ENCODE measurements at places on chromosomes 5 and 9.

DNA sequence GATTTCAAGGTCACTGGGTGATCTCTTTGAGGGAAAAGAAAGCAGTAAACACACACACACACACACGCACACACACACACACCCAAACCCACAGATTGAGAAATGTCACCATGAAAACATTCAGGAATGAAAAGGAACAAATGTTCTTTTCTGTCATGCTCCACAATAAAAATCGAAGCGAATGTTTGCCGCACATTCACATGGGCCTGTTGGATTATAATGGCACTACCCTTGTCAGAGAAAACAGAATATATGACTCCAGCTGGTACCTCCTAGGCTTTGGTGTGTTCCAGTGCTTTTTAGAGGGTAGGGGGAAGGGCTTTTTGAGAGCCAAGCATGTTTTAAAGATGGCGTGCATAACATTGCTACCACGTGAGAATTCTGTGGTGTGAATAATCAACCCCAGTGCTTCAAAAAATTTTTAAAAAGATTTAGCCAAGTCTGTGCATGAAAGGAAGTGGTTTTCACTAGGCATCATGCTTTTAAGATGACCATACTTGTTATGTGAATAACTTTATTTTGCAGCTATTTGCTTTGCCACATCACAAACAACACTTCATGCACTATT is 120.8 kb upstream of the ZNF608 start:
- DNase-seq, result no peak

DNA sequence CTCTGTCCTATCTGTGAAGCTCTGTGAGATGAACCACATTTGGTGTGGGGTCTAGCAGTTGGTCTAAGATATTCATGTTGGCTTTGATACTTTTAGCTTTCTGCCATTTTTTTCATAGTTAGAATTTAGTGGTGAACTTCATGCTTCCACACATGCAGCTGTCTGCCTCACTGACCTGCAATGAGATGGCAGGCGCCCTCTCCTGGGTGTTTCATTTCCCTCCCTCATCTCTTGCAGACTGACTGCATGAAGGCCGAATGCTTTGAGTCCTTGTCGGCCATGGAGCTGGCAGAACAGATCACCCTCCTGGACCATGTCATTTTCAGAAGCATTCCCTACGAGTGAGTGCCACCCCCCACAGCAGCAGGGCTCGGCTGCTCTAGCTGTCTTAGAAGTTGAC is 26.1 kb upstream of the CKMT2 start:
- DNase-seq, result no peak

DNA sequence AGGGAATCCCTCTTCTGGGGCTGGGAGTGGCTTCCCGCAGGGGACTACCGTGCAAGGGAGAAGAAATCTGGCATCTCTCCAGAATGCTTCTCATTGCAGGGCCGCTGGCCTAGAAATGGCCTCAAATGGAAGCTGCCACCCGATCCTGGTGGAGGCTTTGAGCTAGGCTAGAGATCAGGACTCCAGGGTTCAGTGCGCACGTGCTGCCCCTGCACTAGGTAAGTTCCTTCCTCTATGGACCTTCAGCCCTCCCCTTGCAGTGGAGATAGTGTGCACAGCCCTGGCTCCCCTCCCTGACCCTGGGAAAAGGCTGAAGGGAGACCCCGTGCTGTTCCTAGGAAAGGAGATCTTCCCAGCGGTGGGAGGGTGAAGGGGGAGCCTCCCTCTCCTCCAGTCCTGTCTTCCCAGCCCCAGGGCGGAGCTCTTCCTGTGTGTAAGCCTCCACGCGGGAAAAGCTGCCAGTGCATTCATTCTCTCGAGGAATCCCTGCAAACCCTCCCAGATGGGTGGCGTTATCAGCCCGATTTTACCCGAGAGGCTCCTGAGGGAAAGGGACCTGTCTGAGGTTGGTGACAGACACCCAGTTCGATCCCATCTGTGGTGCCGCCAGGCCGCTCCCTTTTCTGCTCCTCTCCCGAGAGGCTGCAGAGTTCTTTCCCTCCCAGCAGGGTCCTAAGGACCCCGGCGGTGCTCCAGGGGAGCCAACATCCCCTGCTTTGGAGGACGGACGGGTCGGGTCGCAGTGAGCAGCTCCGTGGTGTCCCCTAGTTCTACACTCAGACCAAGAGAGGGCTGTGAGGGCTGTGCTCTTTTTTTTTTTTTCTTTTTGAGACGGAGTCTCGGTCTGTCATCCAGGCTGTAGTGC is 1.4 kb upstream of the CERCAM start:
- peak; percentile 55 for DNase-seq

GRCh38 chr5:6338871-6339270 is 39.5 kb downstream of the MED10 start:
- no peak for DNase-seq

GRCh38 chr5:101783241-101784013 is 512.7 kb downstream of the SLCO4C1 start:
- no peak for DNase-seq

DNA sequence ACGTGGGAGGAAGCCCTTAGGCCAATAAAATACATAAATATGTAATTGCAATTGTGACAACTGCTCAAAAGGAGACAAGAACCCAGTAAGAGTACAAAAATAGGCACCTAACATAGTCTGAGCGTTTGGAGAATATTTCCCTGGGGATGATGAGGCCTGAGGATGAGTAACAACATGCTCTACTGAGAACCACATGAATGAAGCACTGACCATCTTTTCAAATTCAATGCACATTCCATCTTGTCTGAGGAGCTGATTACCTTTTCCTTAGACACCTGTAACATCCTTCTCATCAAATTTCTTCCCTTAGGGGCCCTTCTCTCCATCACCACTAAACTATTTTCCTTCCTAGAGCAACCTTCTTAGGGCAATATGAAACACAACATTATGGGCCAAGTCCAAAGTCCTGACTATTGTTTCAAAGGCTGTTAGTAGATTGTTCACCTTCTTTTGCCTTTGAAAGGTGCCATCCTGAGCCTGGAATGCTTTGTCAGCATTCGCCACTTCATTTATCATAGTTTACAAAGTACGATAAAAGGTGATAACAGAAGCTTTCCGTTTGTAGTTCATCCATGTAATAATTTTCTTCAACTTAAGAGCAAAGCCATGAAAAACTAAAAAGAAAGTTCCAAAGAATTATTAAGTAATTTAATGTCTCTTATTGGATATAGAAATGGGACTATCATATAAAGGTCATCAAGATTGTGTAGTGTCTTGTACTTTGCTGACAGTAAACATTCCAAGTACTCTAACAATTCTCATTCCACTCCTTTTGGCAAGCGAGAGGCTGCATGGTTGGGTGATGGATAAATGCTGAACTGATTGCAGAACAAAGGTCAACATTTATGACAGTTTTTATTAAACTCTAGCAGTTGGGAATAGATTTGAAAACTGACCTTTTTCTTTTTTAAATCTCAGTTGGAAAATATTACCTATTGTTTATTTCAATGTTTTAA is 471.3 kb downstream of the PDE4D start:
- DNase-seq, result no peak

- no peak for DNase-seq
Observed at GRCh38 chr5:72509401-72509800, 2.2 kb upstream of the ZNF366 start.
